ENCODE measurements at places on chromosomes 2 and 18.

- no peak for DNase-seq
These were observed 320.1 kb upstream of the KYNU start for GRCh38 chr2:142557391-142557790.

DNA sequence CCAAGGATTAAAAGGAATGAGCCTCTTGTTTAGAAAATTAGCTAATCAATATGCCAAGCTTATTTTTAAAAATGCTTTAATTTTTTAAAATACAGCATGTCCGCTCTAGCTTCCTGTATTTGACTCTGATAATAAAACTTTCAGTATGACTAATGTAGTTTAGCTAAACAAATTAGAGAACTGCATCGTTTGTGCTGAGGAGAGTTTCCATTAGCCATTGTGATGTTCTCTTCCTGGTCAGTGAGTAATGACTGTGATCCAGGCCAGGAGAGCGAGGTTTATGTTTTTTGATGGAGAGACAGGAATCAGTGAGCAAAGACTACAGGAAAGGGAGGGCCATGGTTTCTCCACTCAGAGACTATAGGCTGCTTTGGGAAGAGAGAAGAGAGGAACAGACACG, 237.2 kb upstream of the ETAA1 start:
- no peak for DNase-seq

GRCh38 chr2:111930409-111930808, 32.0 kb downstream of the MERTK start:
- DNase-seq, result no peak

GRCh38 chr2:71713581-71714580, 260.5 kb downstream of the DYSF start:
- DNase-seq, result no peak

DNA sequence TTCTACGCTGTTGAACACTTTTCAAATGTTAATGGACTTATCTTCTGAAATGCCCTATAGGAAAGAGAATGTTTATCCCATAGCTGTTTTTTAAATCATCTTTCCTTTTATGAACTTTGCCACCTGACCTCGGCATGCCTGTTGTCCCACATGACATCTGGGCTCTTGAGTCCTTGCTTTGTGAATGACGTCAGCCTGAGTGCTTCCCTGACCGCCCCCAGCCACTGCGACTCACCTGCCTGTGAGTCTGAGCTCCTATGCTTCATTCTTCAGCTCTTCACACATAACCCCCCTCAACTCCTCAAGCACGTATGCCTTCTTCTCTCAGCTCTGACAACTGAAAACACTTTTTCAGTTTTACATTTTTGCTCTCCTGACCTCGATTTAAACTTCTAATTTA, 166.8 kb downstream of the DCDC2C start:
- DNase-seq, result no peak

DNA sequence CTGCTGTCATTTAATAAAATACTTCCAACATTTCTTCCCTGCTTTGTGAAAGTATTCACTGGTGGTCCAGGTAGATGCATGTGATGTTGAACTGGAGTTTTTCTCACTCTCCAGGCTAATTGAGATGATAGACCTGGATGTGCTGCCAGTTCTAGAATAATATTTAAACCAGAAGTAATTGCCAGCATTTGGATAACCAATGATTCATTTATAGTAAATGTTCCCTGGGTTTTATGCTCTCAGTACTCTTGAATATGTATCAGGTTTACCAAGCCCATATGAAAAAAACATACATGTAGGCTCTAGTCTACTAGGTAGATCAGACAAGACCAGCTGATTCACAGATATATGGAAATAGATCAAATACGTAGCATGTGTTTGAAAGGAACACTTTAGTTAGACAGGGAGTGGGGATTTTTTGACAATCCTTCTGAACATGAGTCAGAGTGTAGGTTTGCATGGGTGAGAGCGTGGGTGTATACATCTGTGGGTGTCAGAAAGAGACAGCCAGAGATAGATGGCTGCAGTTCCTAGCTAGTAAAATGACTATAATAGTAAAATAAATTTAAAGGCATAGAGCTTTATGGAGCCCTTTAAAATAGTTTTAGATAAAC, 115.1 kb downstream of the NAB1 start:
- DNase-seq, result no peak

GRCh38 chr18:6113650-6114049, 218.3 kb upstream of the TMEM200C start:
- no peak for DNase-seq

DNA sequence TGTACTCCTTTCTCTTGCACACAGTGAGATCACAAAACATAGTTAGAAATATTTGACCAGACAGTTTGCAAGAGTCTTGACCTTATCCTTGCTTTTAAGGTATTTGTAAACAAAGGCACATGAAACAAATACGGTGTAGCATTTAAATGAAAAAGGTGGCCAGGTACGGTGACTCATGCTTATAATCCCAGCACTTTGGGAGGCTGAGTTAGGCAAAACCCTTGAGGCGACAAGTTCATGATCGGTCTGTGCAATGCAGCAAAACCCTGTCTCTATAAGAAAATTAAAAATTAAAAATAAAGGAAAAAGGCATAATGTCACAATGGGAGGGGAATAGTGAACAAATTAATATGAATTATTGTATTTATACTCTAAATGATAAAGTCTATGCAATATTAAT, 109.5 kb upstream of the PIK3C3 start:
- no peak for DNase-seq

- no peak for DNase-seq
These were observed 194.1 kb downstream of the SMAD7 start for GRCh38 chr18:48756511-48757226.

GRCh38 chr18:46546111-46546640, 110.8 kb downstream of the LOXHD1 start:
- no peak for DNase-seq

GRCh38 chr2:74029714-74030397, 45.1 kb downstream of the TET3 start:
- peak; percentile 69 for DNase-seq

DNA sequence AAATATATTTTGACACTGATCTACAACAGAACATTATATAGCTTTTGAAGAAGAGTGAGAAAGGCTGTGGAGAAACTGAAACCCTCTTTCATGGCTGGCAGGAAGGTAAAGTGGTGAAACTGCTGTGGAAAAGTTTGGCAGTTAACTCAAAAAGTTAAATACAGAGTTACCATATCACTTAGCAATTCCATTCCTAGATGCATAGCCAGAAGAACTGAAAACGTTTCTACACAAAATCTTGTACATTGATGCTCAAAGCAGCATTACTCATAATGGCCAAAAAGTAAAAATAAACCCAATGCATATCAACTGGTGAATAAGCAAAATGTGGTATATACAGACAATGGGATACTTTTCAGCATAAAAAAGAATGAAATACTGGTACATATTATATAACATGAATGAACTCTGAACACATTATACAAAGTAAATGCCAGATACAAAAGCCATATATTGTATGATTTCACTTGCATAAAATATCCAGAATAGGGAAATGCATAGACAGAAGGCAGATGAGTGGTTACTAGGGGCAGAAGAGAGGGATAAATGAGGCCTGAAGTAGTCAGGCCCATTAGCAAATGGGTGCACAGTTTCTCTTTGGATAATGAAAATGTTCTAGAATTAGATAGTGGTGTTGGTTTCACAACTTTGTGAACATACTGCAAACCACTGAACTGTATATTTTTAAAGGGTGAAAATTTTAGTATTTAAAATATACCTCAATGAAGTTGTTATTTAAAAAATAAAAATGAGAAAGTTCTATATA, 114.3 kb downstream of the DYM start:
- no peak for DNase-seq

Measured in T-helper 2 cell (primary cell).